ENCODE measurements at places on chromosomes 2 and 18. TPM values are rescaled to one million over a fixed set of nuclear protein-coding genes. Genes with fewer than 3 reads are reported as not detected.

CHST9 gene
- 0.07 TPM for total RNA-seq

CROCC2 gene
- not detected for total RNA-seq

TRMT61B gene
- total RNA-seq: 6.0 TPM

SATB2 gene
- total RNA-seq: 5.5 TPM

GCG gene
- not detected for total RNA-seq

DNA sequence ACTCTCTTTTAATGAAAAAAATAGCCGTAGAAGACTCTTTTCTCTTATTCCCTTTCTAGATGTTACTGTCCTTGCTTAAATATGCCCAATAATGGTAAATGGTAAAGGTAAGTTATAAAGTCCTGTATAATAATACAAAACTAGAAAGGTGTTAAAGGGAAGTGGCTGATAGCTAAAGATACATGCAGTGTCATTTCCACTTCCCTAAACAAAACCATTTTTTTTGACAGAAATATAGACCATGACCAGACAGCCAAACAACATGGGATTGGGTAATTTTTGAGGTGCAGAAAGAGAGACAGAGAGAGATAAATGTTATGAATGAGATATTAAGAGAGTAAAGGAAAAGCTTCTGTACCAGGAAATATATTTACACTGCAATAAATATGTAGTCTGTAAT, 731.7 kb upstream of the REG3G start:
- no peak for DNase-seq

DNA sequence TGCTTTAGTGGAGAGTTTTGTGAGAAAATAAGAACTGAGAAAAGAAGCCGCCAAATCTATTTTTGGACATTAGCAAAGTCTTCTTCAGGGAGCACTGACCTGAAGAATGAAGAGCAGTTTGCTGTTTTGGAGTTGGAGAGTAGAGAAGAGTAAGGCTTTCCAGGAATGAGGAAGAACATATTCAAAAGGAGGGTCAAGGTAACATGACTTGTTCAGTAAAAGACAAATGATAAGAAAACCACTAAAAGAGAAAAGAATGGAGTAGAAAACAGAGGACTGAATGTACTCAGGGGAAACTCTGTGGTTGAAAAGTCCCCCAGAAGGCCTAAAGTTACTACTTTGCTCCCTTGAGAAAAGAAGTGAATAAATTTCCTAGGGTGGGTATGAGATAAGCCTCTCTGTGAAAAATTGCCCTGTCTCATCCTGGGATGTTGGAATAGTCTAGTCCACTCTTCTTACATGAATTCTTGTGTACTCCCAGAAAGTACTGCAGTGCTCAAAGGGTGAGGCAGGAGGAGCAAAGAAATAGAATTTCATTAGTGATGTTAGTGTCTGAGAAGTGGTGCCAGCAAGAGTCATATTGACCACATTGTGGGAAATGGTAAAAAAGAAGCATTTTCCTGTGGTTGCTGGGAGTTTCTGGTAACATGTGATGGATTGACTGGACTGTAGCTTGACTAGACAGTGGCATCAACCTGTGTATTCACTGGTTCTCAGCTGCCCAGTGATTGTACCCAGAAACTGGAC, 27.8 kb downstream of the MBD5 start:
- DNase-seq: no peak

DNA sequence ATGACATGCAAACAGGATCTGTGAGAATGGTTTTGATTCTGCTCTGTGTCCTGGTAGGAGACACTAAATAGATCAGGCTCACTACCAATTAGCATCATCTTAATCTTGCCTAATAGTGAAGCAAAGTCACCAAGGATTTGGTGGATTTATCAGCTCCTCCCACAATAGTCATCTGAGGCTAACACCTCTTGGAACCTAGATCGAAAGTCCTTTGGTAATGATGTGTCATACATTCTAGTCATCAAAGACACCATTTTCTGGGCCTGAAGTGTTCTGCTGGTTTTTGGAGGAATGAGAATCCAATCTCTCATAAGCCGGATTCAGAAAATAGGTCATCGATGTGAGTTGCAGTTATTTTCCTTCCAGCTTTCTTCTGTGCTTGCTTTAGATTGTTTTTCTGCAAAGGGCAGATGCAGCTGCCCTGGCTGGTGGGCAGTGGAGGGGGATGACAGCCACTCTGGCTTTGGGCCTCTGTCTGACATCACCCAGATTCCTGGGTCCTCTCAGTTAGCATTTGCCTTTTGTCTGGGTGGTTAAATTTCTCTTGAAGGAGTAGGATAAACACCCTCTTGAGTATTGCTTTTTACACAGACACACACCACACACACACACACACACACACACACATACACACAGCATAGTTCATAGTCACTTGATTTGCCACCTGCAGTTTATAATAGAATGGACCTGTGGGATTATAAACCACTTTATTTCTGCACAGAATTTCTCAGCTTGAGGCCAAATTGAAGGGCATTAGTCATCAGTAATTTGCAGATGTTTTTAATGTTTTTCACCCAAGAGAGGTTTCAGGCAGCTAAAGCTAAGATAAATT, at the start of gene MYO3B:
TSS of gene MYO3B (plus strand) at position 198 of the 832 bp plus-strand sequence. CDS start at position 339, 141 bp downstream.
- DNase-seq: no peak

- DNase-seq: no peak
Observed at GRCh38 chr2:67649331-67650261, 252.5 kb downstream of the ETAA1 start.

- no peak for DNase-seq
Observed at GRCh38 chr2:110713513-110714362, 18.6 kb upstream of the ACOXL start.

DNA sequence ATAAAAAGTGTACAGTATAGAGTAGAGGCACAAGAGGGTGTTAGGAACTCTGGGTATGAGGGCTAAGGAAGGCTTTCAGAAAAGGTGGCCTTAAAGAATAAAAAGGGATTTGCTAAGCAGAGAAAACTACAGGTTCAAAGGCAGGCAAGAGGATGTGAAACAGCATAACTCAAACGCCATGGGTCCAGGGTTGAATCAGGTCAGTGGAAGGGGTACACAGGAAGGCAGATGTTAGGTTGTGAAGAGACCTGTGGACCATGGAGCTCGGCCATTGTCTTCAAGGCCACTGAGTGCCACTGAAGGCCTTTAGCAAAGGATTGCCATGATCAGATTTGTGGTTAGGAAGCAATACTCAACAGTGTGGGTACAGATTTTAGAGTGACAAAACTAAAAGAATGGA, 108.2 kb upstream of the FAM98A start:
- DNase-seq: no peak

All from thoracic aorta (tissue), 2 donors.